ENCODE measurements at places on chromosomes 12 and 14.

- DNase-seq = no peak
Observed at GRCh38 chr12:124675881-124676713, 108.7 kb upstream of the NCOR2 start.

DNA sequence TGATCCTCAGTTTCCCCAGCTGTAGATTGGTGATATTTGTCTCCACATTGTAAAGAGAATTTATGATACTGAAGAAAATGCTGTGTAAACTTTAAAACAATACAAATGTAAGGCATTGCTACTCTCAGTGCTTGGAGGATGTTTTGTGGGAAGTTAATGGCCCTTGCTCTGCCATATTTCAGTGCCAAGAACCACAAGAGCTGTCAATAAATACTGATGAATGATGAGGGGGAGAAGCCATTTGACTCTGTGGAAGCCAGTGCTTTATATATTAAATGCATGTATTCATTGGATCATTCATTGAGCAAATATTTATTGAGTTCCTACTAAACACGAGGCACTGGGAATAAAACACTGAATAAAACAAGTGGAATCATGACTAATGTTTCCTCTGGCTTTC, 30.8 kb downstream of the CACNA1C start:
- no peak for DNase-seq

DNA sequence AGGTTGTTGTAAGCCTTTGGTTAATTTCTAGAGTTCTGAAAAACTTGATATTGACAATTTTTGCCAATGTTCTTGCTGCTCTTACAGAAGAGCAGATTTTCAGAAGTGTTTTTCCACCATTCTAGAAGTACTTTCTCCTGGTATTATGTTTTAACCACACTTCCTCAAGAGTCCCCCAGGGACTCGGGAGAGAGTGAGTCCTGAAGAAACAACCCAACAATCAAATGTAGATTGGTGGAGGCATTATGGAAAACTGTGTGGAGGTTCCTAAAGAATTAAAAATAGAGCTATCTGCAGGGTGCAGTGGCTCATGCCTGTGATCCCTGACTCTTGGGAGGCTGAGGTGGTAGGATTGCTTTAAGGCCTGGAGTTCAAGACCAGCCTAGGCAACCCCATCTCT, 26.7 kb downstream of the OR10P1 start:
- no peak for DNase-seq

GRCh38 chr12:243381-243780, 19.3 kb downstream of the SLC6A13 start:
- no peak for DNase-seq

DNA sequence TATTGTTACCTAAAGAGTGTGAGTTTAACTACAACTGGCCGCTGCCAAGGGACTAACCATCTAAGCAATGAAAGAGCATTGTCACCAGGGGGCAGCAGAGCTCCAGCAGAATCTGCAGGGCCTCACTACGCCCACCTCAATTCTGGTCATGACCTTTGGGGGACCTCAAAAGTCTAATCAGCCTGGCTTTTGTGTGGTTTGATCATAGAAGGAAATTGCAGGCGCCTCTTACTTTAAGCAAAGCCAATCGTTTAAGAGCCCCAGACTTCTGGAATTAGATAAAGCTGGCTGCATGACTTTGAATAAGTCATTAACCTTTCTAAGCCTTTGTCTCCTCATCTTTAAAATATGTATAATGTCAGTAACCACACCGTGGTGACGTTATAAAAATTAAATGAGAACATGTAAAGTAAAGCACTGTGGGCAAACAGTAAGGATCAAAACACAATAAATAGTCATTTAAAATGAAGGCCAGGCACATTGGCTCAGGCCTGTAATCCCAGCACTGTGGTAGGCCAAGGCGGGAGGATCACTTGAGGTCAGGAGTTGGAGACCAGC, 58.6 kb downstream of the TBX3 start:
- peak; percentile 32 for DNase-seq

- DNase-seq = no peak
Observed at GRCh38 chr12:23681237-23681636, 268.2 kb downstream of the SOX5 start.

- no peak for DNase-seq
Observed at GRCh38 chr12:91239481-91239880, 56.9 kb upstream of the DCN start.
